Hepatocyte (in vitro differentiated cells): ENCODE measurements at places on chromosomes 6 and 20.

- DNase-seq: no peak
Observed at GRCh38 chr20:53949319-53949839, 121.0 kb downstream of the BCAS1 start.

DNA sequence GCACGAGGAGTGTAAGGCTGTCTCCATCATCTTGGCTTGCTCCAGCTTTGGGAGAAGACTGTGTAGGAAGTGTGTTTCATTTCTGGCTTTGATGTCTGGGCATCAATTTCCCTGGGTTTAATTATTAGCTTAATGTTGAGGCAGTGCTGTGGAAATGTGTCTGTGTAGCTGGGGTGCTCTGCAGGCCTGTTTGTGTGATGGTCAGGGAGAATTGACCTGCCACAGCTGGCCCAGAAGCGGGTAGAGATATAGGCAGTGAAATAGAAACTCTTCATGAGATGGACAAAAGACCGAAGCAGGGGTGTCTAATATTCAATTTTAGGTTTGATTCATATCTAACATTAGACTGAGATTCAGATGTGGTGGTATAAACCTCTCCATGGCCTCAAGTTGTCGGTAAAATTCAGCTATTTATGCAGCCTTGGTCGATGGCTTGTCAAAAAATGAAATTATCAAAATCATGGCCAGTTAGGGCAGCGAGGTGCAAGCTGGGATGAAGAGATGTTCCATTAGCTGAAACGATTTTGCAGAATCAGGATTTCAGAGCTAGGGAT lies 95.3 kb upstream of the SNX9 start:
- no peak for DNase-seq

- DNase-seq: no peak
Observed at GRCh38 chr6:139879823-139880356, 505.4 kb upstream of the CITED2 start.

DNA sequence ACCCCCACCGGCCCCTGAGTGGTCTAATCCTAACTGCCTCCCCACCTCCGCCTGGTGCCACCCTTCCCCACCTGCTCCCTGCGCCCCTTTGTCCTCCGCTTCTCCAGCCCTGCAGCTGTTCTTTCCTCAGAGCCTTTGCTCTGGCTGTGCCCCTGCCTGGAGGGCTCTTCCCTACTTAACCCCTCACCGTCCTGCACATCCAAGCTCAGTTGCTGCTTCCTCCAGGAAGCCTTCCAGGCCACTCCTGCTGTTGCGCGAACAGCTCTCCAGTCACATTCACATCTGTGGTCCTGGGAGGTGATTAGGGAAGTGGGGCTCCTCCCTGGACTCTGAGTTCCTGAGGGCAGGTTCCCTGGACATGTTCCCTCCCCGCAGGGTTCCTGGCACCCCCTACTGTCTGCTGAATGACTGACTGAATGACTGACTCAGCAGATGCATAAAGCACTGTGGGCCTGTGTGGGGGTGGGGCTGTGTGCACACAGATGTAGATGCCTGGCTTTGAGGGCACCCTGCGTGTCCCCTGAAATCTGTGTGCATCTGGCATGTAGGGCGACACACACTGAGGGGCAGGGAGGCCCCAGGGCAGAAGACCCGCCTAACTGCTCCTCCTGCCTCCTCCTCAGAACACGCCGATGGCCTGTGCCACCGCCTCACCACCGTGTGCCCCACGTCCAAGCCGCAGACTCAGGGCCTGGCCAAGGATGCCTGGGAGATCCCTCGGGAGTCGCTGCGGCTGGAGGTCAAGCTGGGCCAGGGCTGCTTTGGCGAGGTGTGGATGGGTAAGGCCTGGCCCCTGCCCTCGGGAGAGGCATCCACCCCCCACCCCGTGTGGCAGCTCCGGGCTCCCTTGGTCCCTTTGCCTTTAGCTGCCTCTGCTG lies 51.4 kb downstream of the SRC start:
- no peak for DNase-seq

- DNase-seq: peak; percentile 91
Observed at GRCh38 chr6:32195902-32196681, 3.6 kb upstream of the GPSM3 start.

- no peak for DNase-seq
Observed at GRCh38 chr20:1242530-1242929, 16.7 kb downstream of the RAD21L1 start.

- DNase-seq: no peak
Observed at GRCh38 chr6:83151114-83151513, 42.0 kb downstream of the PGM3 start.

- DNase-seq: no peak
Observed at GRCh38 chr20:53944796-53945195, 125.6 kb downstream of the BCAS1 start.

- DNase-seq: no peak
Observed at GRCh38 chr20:43680981-43681380, 14.1 kb downstream of the MYBL2 start.

DNA sequence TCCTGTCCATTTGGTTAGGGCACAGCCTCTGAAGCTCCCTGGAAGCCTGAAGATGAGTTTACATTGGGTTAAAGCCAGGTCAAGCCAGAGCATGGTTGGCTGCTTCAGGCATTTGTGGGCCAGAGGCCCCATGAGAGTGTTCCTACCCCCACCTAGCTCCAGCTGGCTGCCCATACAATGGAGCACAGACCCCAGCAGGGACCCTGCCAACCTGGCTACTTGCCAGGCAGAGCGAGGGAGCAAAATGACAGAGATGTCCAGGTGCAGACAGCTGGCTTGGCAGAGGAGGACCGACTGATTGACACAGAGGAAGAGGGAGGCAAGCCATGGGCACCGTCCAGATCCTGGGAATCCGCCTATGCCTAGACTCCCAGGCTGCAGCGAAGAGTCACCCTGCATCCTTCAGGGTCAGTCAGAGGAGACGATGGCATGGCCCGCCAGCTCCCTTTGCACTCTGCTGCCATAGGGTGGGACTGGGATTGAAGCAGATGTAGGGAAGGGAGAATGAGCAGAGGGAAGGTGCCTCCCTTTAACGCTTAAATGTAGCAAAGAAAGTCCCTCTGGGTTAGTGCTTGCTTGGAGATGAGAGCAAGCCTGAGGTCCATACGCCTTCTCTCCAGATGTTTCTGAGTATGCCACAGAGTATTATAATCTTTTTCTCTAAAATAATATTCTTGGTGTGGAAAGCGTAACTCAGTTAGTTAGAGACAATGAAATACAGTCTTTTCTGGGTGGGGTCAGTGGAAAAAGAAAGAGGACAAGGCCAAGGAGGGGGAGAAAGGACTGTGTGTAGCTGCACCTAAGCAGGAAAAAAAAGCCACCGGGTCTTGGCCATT lies 77.6 kb upstream of the FYN start:
- no peak for DNase-seq

DNA sequence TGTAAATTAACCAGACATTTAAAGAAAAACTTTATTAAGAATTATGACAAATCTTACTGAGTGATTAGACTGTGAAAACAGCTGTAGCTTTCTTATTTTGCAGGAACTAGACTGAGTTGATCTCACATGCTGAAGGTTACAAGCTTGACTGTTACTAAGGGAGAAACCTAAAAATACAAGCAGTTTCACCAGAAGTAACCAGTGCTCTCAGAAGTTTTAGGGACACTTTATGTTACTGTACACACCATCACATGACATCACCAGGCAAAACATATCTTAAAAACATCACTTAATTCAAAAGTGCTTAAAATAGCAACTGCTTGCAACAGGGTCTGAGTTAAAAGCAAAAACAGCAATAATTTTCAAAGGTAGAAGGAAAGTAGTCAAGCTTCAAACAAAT lies 5.4 kb downstream of the FBXO30 start:
- no peak for DNase-seq

DNA sequence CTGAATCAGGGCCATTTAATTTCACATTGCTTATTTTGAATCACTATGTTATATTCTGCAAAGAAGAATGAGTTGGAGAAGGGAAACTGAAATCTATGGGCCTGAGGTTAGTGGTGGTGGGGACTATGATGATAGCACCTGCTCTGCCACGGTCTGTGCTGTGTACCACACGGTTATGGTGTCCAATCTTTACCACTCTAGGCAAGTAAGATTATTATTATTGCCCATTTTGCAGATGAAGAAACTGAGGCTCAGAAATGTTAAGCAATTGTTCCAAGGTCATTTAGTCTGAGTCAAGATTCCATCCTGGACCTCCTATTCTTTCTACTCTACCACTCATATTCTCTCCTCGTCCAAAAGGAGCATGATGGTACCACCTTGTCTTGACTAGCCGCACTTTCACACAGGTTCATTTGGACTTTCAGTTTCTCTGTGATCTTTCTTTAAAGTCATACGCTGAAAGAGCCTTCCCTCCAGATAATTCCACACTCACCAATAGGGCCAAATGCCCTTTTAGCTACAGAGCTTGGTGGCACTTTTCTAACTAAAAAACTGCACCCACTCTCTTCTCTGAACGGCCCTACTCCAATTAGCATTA lies 56.2 kb downstream of the GFOD1 start:
- DNase-seq: no peak
